ENCODE measurements at places on chromosomes 7 and 10.

- DNase-seq: no peak
These were observed 147.6 kb downstream of the POLR1F start for GRCh38 chr7:19561121-19561805.

DNA sequence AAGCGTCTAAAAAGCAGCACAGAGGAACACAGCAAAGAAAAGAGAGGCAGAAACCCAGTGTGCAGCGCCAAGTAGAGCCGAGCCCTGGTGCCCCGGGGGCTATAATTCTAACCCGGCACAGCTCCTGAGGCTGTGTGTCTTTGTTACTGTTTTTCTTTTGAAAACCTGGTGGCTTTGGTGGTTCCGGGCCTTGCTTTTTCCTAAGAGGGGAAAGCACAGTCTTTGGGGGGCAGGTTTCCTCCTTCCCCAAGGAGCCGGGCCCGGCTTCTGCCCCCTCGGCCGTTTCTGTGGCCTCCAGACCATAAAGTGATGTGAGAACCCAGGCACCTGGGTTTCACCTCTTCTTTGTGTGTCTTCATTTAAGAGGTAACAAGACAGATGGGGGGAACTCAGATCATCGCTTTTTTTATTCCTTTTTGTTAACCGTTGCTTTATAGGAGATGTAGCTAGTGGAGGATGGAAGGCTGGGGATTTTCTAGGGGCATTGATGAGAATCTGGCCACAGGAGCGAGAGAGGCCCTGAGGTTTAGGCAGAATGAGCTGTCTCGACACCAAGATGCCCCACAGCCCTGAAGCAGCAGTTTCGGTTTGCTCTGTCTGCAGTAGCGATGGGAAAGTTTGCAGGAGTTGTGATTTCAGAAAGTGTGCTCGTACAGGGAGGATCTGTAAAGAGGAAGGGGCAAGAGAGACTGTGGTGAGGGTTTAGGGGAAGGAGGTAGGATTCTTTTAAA, 367.8 kb upstream of the GALNT17 start:
- DNase-seq: no peak

DNA sequence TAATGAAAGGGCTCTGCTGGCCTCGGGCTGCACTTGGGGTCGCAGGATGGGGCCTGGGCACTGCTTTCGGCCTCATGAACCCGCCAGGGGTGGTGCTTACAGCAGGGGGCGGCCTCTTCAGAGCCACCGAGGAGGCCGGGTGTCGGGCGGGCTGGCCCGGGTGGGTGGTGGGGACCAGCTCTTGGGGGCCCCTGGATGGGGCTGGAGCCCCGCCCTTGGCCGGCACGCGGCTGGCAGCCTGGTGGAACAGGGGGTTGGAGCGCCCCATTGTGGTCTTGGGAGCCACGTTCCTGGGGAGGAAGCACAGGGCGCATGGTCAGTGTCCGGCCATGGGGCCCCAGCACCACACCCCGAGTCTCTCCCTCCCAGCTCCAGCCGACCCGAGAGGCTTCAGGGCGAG, 8.8 kb downstream of the ADAM8 start:
- no peak for DNase-seq

DNA sequence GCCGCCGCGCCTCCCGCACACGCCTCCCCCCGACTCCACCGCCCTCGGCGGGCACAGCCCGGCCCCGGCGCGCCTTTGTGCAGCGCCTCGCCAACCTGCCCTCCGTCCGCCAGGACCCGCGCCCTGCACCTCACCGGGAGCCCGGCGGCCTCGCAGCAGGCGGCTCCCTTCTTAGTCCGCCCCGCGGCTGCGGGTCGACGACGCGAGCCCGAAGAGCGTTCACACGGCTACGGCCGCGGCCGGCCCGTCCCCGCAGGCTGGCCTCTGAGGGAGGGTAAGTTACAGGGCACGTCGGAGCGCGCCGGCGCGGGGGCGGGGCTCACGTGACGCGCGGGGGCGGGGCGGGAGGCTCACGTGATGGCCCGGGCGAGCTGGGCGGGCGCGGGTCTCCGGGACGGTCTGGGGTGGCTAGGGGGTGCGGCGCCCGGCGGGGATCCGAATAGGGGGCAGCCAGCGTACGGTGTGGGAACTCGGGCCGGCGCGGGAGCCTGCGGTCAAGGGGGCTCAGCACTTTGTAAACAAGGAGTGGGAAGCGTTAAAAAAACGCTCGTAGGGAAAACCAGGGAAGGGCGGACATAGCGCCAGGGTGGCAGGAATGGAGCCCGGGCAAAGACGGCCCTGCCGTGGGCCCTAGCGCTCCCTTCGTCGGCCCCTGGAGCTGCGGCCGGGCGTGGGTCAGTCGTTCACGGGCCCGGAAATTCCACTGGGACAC, at the start of gene ARHGAP12:
ARHGAP12 (minus strand) TSS at position 283 of the 712 bp plus-strand sequence. CDS start 19,976 bp downstream, outside the sequence.
- DNase-seq: peak; percentile 88

- DNase-seq: no peak
These were observed 66.4 kb downstream of the MYOF start for GRCh38 chr10:93415693-93416092.

DNA sequence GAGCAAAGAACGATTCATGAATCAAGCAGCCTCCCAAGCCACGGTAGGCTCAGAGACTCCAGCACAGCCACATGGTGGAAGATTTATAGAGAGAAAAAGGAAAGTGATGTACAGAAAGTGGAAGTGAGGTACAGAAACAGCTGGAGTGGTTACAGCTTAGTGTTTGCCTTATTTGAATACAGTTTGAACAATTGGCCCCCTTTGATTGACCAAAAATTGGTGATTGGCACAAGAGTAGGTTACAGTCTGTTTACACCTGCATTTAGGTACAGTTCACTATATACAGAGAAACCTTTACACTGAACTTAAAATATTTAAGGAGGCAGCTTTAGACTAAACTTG, 136.4 kb upstream of the ASAH2 start:
- DNase-seq: no peak

GRCh38 chr7:142384493-142384922, 126.7 kb upstream of the PRSS58 start:
- DNase-seq: peak; percentile 16
